M059J (cell line): ENCODE measurements at places on chromosomes 11 and 22.
A peak's percentile ranks its signal among the peaks of the same experiment; 100 is the strongest.

DNA sequence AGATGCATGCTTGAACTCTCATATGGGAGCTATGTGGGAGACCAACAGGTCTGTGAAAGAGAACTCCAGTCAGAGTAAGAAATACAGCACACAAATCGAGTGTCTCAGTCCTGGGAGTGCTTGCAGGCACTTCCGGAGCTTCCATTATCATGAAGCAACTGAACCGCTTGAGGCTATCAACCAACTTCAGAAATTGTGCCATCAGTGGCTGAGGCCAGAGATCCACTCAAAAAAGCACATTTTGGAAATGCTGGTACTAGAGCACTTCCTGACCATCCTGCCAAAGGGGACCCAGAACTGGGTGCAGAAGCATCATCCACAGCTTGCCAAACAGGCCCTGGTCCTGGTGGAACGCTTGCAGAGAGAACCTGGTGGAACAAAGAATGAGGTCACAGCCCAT, 33.4 kb downstream of the GAB2 start:
- no peak for DNase-seq

DNA sequence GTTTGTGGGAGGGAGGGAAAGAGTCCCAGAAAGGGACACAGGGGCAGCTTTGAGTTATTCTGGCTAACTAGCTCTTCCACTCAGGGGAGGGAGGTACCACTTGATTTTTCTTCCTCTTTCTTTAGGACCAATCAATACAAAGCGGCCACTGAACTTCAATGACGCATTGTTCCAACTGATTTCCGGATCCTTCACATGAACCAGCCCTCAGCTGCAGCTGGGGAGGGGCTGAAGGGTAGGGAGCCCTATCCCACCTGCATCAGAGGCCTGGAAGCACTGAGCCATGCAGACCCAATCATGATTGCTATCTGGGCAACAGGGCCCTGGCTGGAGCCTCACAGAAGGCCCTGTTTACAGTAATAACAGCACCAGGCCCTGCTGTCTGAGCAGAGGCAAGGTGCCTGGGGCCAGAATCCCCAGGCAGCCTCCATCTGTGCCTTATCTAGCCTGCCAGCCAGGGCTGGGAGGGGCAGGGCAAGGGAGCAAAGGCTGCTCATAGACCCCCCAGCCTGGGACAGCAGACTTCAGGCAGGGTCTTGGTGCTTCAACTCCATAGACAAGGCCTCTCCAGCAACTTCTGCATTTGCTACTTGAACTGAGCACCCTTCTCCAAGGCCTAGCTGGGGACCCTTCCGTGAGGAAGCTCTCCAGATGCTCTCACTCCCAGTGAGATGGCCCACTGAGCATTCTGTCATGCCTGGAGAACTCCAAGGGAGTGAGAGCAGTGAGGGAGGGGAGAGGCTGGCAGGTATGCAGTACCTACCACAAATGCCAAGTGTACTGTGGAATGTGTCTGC, 22.5 kb downstream of the CLPB start:
- no peak for DNase-seq

DNA sequence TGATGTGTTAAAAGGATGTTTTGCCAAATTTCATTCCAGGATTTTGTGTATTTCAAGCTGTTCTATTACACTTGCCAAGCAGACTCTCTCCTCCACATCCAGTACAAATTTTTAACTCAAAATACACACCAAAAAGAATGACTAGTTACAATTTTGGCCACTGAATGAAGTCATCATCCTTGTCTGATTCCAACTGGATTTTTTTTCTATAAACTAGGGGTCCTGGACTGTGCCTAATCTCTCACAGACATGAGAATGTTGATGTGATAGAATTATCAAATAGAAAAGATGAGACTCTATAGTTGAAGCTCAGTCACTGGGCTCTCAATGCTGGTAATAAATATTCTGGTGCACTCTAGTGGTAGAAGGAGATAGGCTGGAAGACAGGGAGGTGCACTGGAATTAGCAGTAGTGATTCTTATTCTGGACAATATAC, 85.8 kb downstream of the FANCF start:
- peak; percentile 44 for DNase-seq

GRCh38 chr22:19520566-19521305, 3.5 kb downstream of the CLDN5 start:
- no peak for DNase-seq
